ENCODE measurements at places on chromosomes 4 and X. TPM values are rescaled to one million over a fixed set of nuclear protein-coding genes. Genes with fewer than 3 reads are reported as not detected.
A peak's percentile ranks its signal among the peaks of the same experiment; 100 is the strongest.

DNA sequence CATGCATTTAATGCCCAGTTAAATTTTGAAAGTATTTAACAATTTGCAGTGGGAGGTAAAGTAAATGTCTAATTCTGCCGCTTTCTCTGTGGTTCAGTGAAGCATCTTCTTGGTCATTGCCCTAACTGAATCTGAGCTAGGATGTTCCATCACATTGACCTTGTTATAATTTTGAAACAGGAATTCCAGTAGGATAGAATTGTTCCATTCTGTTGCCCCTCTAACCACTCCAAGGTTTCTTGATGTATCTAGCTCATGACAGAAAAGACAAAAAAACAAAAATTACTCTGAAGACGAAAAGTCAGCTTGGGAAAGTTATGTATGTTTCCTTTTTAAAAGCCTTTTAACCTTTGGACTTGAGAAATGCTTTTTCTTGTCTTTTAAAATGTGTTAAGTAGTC lies 297.0 kb upstream of the FAT1 start:
- DNase-seq = no peak

- DNase-seq = no peak
Observed at GRCh38 chr4:152976212-152976761, 40.2 kb downstream of the FHDC1 start.

GRCh38 chr4:98203332-98204235 lies 57.6 kb upstream of the RAP1GDS1 start:
- no peak for DNase-seq

DNA sequence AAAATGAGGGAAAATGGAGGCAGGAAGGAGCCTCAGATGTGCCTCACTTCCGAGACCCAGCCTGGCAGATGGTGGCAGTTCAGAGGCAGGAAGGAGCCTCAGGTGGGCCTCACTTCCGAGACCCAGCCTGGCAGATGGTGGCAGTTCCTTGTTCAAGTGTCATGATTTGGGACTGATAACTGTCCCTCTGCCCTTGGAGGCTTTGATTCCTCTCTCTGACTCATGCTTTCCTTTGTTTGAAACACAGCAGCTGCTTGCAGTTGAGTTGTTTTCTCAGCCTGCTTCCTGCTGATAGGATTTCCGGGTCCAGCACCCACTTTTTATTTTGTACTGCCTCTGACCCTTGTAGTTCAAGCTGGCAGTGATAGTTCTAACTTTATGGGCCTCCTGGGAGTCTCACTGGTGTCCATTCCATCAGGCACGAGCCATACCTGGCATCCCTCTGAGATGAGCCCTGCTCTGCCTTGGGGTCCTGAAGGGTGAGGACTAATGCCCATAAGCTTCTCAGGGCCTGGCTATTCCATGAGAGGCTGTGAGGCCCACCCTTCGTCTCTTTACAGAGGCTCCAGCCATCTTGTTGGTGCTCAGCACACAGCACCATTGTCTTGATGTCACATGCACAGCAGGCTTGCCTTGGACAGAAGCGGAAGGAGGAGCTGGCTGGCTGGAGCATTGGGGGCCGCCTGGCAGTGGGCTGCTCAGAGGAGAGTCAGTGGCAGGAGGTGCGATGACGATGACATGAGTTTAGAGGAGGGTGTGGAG lies 13.0 kb downstream of the RGS12 start:
- DNase-seq = no peak

DNA sequence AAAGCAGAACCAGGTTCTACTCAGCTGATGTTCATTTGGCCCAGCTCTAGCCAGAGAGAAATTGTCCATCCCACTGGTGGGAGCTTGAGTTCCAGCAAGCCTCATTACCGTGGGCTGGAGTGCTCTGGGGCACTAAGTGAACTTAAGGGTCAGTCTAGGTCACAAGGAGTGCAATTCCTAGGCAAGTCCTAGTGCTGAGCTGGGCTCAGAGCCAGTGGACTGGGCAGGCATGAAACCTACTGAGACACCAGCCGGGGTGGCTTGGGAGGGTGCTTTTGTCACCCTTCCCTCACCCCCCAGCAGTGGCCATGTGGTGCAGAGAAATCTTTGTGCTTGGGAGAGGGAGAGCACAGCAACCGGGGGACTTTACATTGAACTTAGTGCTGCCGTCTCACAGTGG lies 39.4 kb downstream of the GSX2 start:
- no peak for DNase-seq

The RPS3A gene
- 4,133 TPM for total RNA-seq

- no peak for DNase-seq
Observed at GRCh38 chr4:183416879-183417755, 27.3 kb upstream of the CDKN2AIP start.

DNA sequence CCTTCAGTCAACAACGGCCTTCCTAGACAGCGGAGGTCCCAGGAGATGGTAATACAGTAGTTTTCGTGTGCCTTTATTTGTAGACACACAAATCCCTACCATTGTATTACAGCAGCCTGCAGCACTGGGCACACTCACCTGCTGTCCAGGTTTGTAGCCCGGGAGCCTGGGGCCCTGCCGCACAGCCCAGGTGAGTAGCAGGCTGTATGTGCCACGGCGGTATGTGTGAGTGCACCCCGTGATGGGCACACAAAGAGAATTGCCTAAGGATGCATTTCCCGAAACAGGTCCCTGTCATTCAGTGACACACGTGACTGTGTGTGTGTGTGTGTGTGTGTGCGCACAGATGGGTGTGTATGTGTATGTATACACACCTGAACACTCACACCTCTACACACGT lies 8.1 kb upstream of the SLC25A6 start:
- DNase-seq = no peak

- no peak for DNase-seq
Observed at GRCh38 chrX:2901367-2902036, 27.6 kb downstream of the ARSD start.

DNA sequence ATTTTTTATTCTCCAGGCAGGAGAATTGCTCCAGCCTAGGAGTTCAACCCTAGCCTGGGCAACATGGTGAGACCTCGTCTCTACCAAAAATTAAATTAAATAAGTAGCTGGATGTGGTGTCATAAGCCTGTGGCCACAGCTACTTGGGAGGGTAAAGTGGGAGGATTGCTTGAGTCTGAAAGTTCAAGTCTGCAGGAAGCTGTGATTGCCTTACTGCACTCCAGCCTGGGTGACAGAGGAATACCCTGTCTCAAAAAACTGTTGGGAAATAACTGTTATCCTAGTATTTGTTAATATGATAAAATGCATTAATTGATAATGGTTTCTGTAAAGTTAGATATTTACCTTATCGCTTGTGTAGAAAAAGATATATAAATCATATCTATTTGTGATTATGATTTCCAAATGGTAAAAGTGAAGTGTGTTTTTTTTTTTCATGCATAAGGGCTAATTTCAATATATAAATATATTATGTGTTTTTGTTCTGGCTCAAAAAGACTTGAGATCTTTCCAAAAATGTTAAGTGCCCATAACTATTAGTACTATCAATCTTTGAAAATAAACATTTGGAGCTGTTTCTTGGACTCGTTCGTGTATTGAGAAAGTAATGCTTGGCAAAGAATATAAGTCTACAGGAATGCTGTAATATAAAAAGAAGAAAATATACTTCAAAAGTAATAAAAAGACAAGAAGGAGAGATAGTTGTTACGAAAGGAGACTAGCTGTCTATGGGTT lies 396.6 kb downstream of the ADGRL3 start:
- DNase-seq = no peak

The YIPF7 gene
- total RNA-seq = not detected

DNA sequence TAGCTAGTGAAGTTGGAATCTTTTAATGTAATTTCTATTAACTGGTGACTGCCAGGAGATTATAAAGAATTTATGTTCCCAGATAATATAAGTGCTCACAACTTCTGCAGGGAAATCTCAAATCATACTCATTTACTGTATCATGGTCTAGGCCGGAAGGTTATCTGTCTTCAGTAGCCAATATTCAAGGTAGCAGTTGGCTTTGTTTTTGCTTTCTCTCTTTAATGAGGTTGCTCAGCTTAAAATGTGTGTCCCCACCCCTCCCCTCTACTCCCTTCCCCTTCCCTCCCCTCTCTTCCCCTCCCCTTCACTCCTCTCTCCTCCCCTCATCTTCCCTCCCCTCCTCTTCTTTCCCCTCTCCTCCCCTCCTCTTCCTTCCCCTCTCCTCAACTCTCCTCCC lies 117.6 kb downstream of the HPGD start:
- no peak for DNase-seq

DNA sequence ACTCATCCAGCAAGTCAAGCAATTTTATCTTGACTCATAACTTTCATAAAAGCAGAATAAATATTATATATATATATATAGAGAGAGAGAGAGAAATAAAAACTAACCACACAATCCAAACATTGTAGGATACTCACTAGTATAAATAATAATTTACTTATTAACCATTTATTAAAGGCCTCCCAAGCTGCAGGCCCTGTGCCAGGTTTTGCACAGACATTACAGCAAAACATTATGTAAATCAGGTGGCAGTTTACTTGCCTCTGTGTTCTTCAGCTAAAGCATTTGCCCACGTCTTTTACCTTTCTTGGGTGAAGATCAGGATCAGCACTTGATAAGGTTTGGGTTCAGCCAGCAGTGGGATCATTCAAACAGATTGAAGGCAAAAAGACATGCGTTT lies 75.6 kb downstream of the CLDN22 start:
- no peak for DNase-seq

GRCh38 chrX:8851231-8851886 lies 50.2 kb upstream of the FAM9A start:
- DNase-seq = no peak

DNA sequence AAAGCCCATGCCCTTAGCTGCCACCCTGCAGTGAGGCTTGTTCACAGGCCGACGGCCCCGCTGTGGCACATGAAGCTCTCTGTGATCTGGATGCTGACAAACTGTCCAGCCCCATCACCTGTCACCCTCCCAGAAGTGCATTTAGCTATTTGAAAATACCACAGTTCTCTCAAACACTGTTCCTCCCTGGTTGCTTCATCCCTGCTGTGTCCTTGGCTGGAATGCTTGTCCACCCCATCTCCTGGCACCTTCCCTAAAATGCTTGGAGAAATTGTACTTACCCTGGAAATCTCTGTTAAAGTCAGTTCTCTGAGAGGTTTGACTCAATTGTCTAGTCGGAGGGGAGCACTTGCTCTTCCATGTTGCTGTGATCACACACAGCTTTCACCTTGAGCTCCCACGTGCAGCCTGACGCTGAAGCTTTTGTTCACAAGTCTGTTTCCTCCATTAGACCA lies 10.1 kb downstream of the SYNPO2 start:
- DNase-seq = peak; percentile 11

The ADH1C gene
- 1.4 TPM for total RNA-seq

- no peak for DNase-seq
Observed at GRCh38 chr4:93317561-93317960, 511.0 kb upstream of the ATOH1 start.

The SYTL4 gene
- total RNA-seq = 5.1 TPM

- DNase-seq = no peak
Observed at GRCh38 chrX:135094726-135095125, 25.6 kb downstream of the ETDB start.

DNA sequence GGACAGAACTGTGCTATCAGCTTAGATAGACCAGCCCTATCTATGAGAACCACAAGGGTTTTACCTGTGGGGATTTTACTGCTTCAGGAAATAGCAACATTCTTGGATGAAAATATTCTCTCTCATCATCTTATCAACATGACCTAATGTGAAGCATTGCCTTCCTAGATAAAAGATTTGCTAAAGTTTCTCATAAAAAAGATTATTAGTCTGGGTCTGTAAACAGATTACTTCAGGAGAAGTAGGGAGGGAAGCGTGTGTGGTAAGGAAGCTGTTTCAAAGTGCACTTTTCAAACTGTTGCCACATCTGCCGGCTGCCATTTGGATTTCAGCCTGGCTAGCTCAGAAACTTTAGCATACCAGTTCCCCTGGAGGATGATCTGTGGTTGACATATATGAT lies at the start of gene NOX1:
Gene NOX1 (minus strand): TSS at position 35 of the 400 bp plus-strand sequence. CDS start 220 bp downstream, outside the sequence.
- peak; percentile 10 for DNase-seq

The HEPH gene
- total RNA-seq = 29.5 TPM

DNA sequence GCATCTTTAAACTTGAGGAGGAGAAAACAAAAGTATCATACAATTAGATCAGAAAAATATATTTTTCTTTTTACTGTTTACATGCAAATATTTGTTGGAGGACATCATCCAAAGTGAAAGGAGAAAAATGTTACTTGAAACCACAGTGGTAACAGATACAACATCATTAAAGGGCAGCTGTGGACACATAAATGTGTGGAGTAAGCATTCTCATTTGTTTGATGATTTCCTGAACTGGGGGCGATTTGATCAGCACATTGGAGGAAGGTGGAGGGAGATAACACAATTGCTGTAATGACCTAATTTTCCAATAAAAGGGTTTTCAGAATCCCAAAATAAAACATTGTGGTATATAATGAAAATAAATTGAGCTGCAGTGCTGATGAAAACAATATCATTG lies 314.5 kb upstream of the HS3ST1 start:
- no peak for DNase-seq

- peak; percentile 89 for DNase-seq
Observed at GRCh38 chr4:20418861-20419451, 167.3 kb downstream of the SLIT2 start.

- DNase-seq = no peak
Observed at GRCh38 chr4:78747475-78747922, 28.7 kb upstream of the BMP2K start.

- DNase-seq = peak; percentile 51
Observed at GRCh38 chr4:176256921-176257320, 12.1 kb downstream of the ASB5 start.

DNA sequence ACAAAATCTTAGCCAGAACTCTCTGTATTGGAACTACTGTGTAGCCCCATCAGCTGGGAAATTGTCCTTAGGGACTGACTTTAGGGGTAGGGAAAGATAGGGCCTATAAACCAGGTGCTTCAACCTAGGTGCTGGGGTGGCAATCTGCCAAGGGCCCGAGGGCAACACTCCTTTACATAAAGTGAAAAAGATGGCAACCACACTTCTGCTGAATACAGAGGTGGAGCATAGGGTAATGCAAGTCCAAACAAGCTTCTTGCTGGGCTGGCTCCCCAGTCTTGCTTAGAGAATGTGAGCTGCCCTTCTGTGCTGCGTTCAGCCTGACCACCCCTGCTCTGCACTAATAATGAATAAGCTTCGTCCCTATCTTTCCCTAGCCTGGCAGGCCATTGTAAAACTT lies 9.8 kb downstream of the ZBTB33 start:
- DNase-seq = no peak

DNA sequence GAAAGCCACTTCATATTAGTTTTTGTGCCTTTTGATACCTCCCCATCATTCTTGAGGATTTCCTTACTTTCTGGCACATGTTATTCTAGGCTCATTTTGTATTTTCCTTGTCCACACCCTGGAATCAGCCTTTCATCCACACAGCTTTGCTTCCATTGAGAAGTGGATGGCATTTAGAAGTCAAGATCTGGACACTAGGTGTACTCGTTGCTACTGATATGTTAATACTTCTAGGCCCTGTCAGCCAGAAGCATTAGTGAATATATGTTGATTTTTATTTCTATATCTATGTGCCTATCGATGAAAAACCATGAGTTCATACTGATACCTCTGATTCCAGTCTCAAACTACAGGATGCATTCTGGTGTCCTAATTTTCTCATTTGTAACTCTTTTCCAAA lies 73.2 kb downstream of the ARHGAP24 start:
- peak; percentile 16 for DNase-seq

GRCh38 chr4:6107114-6107791 lies 89.0 kb upstream of the C4orf50 start:
- DNase-seq = no peak

The TMEM187 gene
- total RNA-seq = 5.3 TPM

The MMAA gene
- total RNA-seq = 15.9 TPM

The CENPVL2 gene
- 0.41 TPM for total RNA-seq

The CCDC149 gene
- total RNA-seq = 18.3 TPM

- no peak for DNase-seq
Observed at GRCh38 chr4:184030764-184031163, 125.7 kb downstream of the STOX2 start.

The ABLIM2 gene
- total RNA-seq = not detected

Measured in fibroblast of the aortic adventitia (primary cell).